ENCODE measurements at places on chromosomes 2 and 18.

GRCh38 chr18:55370936-55371335 is 217.1 kb downstream of the TCF4 start:
- no peak for DNase-seq

DNA sequence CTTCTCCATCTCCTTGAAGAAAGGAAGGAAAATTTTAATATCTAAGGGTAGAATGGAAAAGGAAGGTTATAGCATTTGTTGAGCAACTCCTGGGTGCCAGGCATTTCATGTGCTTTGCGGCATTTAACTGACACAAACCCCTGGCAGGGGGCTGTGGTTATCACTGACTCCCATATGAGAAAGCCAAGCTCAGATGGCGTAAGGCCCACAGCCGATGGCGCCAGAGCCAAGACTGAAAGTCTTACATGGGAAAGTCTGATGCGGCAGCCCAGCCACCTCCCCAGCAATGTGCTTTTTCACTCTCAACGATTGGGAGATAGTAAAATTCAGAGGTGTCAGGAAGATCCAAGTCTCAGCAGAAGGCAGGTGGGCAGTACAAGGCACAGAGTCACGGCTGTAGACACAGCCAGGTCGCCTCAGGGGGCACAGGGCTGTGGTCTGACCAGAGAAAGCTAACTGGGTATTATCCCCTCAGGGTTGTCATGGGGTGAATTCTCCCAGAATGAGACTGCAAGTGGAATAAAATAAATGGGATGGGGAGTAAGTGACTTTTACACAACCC is 324.2 kb upstream of the NCKAP5 start:
- DNase-seq: peak; percentile 46

DNA sequence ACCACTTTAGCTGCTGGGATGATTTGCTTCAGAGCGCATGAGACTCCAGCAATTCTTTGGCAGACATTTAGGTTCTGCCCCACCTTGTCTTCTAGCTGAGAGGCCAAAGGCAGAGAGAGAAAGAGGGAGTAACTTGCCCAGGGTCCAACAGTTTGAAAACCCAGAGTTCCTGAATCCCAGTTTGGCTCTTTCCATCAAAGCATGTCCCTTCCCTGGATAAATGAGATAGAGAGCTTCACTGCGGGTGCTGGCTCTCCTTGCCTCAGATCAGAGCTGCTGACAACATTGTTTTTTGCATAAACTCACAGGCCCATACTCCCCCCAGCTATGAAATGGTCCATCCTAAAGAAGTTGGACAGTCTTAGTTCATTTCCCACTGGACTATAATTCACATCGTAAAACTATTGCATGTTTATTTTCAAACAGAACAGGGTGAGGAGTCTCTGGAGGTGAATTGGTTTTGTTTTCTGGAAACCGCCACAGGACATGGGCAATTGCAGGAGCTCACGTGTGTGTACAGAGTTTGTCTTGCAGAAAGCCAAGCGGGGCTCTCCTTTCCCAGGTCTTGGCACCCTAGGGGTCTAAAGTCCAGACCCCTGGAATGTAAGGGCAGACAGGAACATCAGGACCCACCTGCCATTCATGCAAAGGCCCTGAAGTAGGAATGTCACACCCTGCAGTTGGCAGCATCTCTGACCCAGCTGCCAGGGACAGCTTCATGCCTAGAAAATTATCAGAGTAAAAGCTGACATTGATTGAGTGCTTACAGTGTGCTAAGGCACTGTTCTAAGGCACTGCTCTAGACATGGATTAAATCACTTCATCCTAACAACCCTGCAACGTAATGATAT is 25.0 kb upstream of the SLC14A2 start:
- no peak for DNase-seq

- DNase-seq: no peak
These were observed 456 bp upstream of the NFATC1 start for GRCh38 chr18:79395308-79395640.

GRCh38 chr2:172964511-172965139 is 111.0 kb upstream of the MAP3K20 start:
- DNase-seq: no peak

- no peak for DNase-seq
These were observed 239.2 kb upstream of the DOK6 start for GRCh38 chr18:69161383-69162028.

- no peak for DNase-seq
These were observed 181.2 kb downstream of the ATAD2B start for GRCh38 chr2:23745726-23746105.

DNA sequence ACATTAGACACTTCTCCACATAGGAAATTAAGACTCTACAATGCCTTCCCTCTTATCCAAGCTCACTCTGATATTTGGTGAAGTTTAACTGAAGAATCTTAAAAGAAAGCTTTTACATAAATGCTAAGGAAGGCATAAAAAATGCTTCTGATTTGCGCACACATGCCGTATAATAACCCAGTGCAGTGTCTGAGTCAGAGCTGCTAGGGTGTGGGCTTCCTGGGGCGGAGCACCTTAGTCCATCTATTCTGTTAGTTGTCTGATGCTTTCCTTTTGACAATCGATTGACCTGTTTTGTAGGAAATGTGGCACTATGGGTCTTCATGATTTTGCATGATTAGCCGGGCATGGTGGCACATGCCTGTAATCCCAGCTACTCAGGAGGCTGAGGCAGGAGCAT is 231.5 kb downstream of the AFF3 start:
- no peak for DNase-seq

DNA sequence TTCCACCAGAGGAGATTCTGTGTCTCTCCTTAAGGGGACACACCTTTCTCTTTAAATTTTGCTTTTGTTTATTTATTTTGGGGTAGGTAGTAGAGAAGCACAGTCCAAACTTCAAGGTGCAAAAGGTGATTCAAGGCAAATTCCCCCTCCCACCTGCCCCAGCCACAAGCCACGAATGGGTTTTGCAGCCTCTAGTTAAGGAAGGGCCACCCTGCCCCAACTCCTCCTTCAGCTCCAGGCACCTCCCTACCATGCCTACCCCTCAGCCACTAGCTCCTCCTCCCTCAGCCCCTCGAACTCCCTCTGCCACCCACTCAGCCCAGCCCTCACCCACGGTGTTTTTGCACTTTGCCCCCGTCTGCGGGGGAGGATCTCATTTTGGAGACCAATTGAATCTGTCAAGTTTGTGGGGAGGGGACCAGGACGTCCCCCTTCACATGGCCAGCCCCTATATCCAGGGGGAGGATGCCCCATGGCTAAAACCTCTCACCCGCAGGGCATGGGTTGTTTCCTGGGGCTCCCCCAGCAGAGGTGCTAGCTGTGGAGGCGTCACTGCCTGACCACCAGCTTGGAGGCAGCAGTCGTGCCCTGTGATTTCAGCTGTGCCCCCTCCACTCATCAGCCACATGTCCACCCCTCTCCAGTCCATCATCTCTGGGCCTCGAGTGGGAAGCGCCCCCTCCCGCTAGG is 4.5 kb downstream of the HAAO start:
- no peak for DNase-seq

GRCh38 chr2:42808301-42808700 is 15.9 kb upstream of the HAAO start:
- no peak for DNase-seq

- DNase-seq: no peak
These were observed 58.5 kb upstream of the MSH6 start for GRCh38 chr2:47724221-47724981.

DNA sequence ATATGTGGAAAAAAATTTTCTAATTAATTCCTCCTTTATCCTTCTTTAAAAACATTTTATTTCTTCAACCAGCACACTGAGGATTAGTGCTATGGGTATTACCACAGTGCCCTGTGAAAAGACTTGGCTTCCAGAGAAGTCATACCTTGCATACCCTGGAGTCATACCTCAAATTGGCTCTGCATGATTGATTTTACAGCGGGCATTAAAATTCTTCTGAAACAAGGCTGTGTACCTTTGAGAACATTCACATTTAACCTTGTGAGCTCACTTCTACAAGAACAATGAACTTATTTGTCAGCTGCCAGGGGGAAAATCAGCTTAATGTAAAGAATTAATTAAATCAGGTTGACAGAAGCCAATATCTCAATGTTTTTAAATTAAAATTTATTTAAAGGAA is 44.6 kb downstream of the SLC35F5 start:
- no peak for DNase-seq

DNA sequence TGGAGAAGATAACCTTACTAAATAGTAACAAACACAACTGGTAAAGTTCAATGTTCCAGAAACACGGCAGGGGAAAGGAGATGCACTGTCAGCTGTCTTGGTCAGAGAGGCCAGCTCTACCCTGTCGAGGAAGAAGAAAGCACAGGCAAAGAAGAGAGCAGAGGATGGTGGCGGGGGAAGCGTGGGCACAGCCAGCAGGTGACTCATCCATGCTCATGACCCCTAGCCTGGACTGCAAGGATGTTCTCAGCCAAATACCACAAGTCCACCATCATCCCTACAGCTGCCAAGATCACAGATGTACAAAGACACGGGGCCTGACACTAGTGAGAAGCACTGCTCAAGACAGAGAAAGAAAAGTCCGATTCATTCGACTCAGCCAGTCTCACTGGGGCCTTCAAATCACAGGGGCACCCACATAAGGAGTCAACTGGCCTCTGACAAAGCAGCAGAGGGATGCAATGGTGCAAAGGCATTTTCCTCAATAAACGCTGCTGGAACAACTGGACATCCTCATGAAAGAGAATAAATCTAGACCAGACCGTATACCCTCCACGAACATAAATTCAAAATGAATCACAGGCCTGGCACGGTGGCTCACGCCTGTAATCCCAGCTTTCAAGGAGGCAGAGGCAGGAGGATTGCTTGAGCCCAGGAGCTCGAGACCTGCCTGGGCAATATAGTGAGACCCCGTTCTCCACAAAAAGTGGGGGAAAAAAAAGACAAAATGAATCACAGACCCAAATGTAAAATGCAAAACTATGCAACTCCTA is 5.6 kb downstream of the DTYMK start:
- DNase-seq: no peak

DNA sequence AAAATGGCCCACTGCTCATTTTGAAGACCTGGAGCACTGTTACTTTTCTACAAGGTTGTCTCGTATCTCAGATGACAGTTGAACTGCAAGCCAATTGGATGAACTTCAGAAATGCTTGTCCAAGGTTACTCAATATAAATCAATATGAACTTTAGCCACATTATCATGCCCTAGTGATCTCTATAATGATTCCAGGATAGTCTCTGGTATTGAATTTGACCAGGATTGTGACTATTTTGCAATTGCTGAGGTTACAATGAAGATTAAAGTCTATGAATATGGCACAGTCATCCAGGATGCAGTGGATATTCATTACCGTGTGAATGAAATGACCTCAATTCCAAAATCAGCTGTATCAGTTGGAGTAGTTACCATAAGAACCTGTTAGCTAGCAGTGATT is 196.0 kb upstream of the RAB12 start:
- no peak for DNase-seq

DNA sequence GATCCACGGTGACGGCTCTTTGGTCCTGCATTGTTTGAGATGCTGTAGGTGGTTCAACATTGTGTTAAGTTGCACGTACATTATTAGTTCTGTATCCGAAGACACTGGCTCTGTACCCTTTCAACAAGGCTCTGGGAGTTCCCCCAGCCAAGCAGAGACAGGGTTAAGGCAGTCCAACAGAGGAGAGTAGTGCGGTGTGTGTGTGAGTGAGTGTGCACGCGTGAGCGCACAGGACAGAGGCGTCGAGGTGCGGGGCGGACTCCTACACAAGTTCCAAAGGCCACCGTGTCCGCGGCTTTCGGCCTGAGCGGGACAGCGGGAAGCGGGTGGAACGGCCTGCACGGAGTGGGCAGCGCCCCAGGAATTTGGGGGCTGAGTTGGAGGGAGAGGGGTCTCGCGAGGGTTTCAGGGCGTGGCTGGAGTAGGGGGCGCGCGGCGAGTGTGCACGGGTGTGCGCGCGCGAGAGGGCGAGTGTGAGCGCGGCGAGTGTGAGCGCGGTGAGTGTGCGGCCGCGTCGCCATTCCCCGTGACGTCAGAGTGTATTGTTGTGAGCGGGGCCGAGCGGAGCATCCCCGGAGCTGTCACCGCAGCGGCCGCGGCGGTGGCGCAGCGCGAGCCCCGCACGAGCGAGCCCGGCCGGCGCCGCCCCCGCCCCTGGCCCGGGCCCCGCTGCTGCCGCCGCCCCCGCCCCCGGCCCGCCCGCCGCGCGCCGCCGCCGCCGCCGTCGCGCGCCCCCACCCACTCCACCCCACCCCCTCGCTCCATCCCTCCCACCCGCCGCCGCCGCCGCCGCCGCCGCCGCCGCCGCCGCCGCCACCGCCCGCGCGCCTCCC is at the start of gene ASXL3:
Gene ASXL3, plus strand, starts transcription at position 535 of the 833 bp plus-strand sequence. CDS start 413 bp downstream, outside the sequence.
- no peak for DNase-seq

DNA sequence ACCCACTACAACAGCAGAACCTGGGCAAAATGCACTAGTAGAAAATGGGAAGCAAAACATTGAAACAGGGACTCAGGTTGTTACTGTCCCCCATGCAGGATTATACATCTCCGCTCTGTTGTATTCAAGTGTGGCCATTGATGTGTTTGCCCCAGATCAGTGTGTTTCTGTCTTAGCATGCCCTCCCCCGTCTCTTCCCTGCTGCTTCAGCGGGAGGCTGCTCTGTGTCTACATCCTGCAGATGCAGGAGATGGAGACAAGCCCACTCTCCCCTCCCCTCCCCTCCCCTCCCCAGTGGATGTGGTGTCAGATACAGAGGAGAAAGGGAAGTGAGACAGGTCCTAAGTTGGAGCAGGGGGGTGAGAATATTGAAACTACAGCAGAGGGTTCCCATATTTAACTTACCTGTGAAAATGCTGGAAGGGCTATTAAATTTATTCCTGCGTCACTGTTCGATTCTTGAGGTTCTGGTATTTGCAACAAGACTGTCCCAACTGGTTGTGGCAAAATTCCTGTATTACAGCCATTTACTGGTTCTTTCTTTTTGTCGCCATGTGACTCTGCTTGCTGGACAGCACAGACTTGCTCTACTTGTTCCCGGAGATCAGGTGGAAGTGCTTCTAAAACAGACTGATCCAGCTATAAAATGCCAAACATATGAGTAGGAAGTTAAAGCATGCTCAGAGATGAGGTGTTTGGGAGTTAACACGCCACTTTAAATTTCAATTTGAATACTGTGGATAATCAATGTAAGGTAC is 67.0 kb downstream of the EIF5B start:
- DNase-seq: peak; percentile 21

GRCh38 chr2:119149611-119150010 is 8.9 kb downstream of the C1QL2 start:
- DNase-seq: no peak

DNA sequence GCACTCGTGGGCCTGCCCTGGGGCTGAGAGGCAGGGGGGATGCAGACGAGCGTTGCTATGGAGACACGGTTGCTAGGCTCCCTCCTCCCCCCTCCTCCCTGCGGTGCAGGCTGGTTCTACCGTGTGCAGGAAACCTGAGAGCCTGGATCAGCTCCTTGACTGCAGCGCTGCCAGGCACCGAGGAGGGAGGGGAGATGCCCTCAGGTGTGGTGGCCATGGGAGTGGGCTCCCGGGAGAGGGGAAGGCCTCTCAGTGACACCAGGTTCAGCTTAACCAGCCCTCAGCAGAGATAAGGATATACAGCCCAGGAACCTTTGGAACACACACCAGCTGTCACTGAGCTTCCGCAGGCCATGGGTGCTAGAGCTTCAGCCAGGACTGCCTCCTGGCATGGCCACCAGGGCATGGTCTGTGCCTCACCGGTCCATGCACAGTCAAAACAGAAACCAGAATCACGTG is 124.4 kb upstream of the PXDN start:
- no peak for DNase-seq
